ENCODE measurements at places on chromosomes 6 and 20. TPM values are rescaled to one million over a fixed set of nuclear protein-coding genes. Genes with fewer than 3 reads are reported as not detected.

The MAP7 gene
- 1.5 TPM for total RNA-seq

The TMEM217 gene
- total RNA-seq, result not detected

DNA sequence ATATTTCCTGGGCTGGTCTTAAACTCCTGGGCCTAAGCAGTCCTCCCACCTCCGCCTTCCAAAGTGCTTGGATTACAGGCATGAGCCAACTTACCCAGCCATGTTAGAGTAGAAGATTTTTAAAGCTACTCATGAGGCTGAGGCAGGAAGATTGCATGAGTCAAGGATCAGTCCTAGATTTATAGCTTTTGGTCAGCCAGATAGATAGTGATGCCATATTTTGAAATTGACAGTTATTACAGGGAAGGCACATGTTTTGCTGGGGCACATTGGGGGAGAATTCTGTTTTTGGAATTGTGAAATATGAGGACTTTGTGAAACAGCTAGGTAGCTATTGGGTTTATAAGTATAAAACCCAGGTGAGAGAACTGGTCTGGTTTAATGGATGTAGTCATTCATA, 40.9 kb downstream of the DOP1A start:
- no peak for DNase-seq

GRCh38 chr20:33394718-33395117, 6.6 kb downstream of the CDK5RAP1 start:
- no peak for DNase-seq

GRCh38 chr6:136989571-136990241, 55.1 kb downstream of the IL20RA start:
- DNase-seq, result no peak

- no peak for DNase-seq
Observed at GRCh38 chr20:328027-328974, 2.9 kb downstream of the SOX12 start.

The MCCD1 gene
- total RNA-seq, result not detected

The COMMD7 gene
- 33.2 TPM for total RNA-seq

DNA sequence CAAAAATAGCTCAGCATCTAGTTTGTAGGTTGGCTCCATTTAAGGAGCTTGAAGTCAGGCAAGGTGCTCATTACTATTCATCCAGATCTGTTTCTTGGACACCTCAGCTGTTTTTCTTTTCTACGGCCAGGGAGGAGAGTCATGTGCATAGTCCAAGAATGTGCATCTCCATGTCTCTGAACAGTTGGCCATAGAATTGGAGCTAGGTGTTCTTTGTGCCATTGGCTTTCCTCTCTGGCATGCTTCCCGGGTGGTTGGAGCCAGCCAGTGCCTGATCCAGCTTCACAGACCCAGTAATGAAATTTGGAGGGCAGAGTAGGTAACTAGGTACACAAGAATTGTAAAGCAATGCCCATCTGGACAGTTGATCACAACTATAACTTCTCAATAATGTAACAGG, 21.6 kb downstream of the EYA4 start:
- DNase-seq, result no peak

- DNase-seq, result no peak
Observed at GRCh38 chr6:40543776-40544175, 43.4 kb downstream of the LRFN2 start.

The NMBR gene
- total RNA-seq, result not detected

The LGSN gene
- not detected for total RNA-seq

GRCh38 chr6:126945812-126946360, 172.6 kb upstream of the RSPO3 start:
- DNase-seq, result no peak

- no peak for DNase-seq
Observed at GRCh38 chr6:166460473-166461437, 78.0 kb upstream of the MPC1 start.

DNA sequence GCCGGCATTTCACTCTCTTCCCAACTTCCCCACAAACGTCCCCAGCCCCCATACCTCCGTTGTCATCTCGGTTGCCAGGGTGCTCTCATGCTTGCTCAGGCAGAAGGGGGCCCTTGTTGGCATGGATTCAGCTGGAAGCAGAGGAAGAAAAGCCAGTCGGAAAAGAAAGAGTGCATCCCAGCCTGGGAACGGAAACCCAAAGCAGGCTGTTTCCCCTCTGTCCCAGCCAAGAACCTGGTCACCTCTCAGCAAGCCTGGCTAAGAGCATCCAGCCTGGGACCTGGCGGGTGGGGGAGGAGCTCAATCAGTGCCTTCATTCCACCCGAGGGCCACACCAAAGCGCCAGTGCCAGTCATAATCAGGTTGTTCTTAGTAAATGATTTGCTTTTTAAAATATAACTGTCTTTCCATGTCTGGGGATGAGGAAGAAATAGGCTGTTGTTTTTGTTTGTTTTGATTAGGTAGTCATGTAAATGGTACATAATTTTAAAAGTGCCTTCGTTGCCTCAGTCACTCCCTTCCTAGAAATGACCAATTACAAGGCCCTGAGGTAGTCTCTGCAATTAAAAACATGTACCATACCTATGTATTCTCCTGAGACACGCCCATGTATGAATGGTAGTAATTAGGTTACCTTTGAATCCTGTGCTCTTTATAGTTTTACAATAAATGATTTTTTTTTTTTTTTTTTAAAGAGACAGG, 21.1 kb downstream of the CHMP4B start:
- DNase-seq, result no peak

GRCh38 chr6:54286141-54286540, 22.1 kb upstream of the TINAG start:
- no peak for DNase-seq

- no peak for DNase-seq
Observed at GRCh38 chr20:44064501-44065400, 122.2 kb downstream of the JPH2 start.

- DNase-seq, result no peak
Observed at GRCh38 chr20:16352751-16353416, 220.4 kb downstream of the KIF16B start.

- no peak for DNase-seq
Observed at GRCh38 chr6:33949877-33950435, 146.2 kb upstream of the MLN start.

DNA sequence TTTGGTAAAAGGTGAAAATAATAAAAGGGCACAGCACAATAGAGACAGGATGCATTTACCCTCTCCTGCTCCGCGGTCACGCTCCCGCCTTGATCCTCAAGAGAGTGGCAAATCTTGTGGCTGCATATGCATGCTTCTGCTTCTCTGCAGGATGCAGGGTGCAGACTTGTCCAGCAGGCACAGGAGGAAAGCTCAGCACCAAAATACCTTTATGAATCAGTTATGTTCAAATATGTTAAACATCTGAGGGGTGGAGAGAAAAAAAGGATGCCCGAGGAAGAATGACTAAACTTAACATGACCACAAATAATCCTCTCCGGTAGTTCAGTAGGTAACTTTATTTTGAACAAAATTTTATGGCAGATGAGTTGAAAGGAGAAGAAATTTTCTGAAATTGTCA, 366.1 kb upstream of the SOX4 start:
- DNase-seq, result no peak

- DNase-seq, result no peak
Observed at GRCh38 chr20:4989570-4989969, 11.7 kb downstream of the SLC23A2 start.

The SOX18 gene
- 4.6 TPM for total RNA-seq

DNA sequence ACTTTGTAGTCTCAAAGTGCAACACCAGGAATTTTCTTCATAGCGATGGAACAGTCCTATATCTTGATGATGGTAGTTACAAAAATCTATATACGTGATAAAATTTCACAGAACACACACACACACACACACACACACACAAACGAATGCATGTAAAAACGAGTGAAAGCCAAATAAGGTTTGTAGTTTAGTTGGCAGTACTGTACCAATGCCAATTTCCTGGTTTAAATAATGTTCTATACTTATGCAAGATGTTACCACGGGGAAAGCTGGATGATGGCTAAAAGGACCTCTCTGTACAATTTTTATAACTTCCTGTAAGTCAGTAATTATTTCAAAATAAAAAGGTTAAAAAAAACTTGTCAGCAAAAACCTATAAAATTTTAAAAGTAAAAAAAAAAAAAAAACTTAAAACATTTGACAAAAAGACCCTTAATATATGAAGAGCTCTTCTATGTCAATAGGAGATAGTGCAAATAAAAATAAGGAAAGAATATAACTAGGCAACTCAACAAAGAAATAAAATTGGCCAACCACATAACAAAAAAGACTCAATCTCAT, 37.6 kb downstream of the PDSS2 start:
- no peak for DNase-seq

The MATN4 gene
- total RNA-seq, result not detected

DNA sequence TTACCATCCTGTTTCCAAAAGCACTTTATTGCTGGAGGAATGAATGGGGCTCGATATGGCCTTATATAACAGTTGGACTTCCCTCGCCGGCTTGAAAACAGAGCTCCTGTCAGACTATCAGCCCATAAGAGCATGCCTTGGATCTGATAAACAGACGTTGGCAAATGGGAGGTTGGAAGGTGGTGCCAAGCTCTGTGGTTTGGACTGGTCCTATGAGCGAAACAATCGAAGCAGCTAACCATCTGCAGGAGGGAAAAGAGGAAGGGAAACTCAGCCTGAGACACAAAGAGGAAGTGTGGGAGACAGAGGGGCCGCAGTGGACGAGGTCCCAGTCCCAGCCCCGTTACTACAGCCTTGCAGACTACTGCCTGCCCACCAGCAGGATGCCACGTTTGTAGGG, 92.9 kb downstream of the TFAP2C start:
- DNase-seq, result no peak

GRCh38 chr6:41732591-41733359, 2.6 kb downstream of the TFEB start:
- DNase-seq, result no peak

DNA sequence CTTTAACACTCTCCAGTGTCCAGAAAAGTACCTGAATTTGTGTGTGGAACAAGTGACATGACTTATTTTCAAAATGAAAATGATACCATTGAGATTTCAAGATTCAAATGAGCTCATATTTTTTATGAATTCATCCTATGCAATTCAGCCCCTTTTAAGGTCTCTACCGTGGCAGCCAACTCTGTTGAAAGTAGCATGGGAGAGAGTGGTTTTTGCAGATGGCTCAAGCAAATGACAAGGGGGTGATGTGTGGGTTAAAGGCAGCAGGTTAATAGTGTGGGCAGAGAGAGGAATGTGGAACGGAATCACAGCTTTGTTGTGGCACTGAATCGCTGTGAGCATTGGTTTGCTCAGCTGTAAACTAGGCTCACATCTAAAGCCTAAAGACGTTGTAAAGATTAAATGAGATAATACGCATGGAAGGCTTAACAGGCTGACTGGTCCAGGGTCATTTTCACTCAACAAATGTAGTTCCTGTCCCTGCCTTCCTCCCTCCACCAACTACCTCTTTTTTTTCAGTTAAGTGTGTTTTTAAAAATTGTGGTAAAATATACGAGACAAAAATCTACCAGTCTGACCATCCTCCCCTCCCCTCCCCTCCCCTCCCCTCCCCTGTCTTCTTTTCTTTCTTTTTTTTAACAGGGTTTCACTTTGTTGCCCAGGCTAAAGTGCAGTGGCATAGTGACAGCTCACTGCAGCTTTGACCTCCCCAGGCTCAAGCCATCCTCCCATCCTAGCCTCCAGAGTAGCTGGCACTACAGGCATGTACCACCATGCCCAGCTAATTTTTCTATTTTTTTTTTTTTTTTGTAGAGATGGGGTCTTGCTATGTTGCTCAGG, 114.7 kb upstream of the ZNF217 start:
- no peak for DNase-seq

- peak; percentile 85 for DNase-seq
Observed at GRCh38 chr6:151240036-151240685, 394 bp downstream of the AKAP12 start.

DNA sequence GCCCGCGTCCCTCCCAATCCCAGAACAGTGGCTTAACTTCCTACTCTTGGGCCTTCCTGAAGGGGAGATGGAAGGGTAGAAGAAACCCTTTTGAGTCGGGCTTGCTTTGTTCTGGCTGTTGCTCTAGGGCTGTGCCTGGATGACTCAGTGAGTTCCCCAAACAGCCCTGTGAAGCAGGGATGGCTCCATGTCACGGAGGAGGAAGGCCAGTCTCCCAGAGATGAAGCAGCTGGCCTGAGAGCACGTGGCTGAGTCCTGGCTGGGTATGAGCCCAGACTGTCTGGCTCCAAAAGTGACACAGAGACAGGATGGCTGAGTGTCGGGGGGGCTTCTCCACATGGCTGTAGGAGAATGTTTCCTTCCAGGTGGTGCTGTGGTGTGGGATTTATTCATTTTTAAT, 4.6 kb downstream of the SYTL3 start:
- DNase-seq, result no peak

Data from tibial nerve (tissue), 4 donors.